Eye (tissue), 1 donor: ENCODE measurements at places on chromosomes 2 and 18.

DNA sequence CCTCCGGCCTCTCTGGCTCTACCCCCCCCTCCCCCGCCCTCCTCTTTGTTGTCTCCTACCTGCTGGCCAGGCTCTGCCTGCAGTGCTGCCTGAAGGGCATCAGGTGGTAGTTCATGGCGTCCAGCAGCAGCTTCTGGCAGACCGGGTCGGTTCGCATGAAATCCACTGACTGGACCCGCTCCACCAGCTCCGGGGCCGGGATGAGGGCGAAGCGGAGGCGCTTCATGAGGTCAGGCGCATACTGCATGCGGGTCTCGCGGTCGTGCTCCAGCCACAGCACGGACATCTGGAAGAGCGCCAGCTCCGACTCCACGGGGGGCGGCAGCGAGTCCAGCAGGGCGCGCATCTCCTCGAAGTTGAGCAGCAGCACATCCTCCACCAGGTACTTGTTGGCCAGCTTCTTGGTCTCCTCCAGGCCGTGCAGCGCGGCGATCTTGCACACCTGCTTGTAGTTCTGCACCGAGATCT, 3.2 kb downstream of the KLHL14 start:
- peak; percentile 89 for DNase-seq

GRCh38 chr2:219634171-219634940, 6.9 kb downstream of the SLC4A3 start:
- DNase-seq, result no peak

- DNase-seq, result no peak
Measured at GRCh38 chr2:223082706-223083105, 30.7 kb downstream of the KCNE4 start.

GRCh38 chr18:11293794-11294193, 144.4 kb upstream of the PIEZO2 start:
- DNase-seq, result no peak

DNA sequence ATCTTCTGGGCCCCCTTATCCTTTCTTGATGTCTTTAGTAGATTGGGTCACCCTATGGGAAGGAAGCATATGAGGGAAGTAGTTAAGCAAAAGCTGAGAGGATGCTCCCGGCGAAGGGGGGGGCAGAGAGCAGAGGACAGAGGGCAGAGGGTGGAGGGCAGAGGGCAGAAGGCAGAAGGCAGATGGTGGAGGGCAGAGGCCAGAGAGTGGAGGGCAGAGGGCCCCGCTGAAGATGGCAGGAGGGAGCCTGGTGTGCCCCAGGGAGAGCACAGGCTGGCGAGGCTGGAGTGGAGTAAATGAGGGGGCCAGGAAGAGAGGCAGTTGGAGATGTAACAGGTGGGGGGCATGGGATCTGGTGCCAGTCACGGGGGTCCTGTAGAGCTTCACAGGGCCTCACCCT, 7.0 kb downstream of the MLPH start:
- DNase-seq, result no peak

DNA sequence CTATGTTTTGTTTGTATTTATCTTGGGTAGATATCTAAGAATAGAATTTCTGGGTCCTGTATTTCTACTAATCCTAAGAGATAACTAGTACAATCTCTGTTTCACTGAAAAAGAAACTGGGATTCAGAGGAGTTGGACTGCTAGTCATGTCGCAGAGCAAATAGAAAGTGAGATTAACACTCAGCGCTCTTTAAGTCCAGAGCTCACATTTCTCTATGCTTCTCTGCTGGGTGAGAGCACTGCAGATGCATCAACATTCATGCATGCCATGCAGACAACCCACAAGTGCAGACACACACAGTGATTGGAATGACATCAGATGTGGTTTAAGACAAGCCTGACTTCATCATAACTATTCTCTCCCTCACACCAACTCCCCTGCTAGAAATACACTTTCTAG, 563.8 kb downstream of the TDRD15 start:
- no peak for DNase-seq

- no peak for DNase-seq
Measured at GRCh38 chr18:22674272-22674671, 256.6 kb upstream of the CTAGE1 start.

DNA sequence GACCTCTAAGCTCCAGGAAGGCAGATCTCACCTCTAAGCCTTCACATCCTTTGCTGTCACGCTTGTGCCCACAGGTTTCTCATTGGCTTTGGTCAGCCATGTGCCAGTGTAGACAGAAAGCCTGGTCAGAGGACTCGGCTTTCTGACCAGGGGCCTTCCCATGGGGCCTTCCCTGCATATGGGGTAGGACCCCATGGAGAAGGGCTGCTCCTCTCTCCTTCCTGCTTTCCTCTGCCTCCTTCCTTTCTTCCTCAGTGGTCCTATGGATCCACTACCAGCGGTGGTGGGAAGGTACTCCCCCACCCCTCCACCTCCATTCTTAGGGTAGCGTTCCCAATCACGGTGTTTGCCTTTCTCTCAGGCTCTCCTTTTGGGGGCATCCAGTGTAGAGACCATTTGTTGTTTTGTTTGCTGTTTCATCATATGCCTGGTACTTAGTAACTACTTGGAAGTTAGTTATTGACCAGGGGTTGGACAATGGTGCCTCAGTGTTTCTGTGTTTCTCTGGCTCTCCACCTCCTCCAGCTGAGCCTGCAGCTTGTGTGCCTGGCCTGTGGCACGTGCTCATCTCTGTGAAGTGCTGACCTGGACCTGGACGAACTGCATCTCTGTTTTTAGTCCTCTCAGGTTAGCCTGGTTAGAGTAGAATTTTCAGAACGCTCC, 71.6 kb downstream of the ZNF407 start:
- no peak for DNase-seq

- DNase-seq, result no peak
Measured at GRCh38 chr2:138676619-138677021, 103.6 kb downstream of the NXPH2 start.
